ENCODE measurements at places on chromosomes 5 and 9.

DNA sequence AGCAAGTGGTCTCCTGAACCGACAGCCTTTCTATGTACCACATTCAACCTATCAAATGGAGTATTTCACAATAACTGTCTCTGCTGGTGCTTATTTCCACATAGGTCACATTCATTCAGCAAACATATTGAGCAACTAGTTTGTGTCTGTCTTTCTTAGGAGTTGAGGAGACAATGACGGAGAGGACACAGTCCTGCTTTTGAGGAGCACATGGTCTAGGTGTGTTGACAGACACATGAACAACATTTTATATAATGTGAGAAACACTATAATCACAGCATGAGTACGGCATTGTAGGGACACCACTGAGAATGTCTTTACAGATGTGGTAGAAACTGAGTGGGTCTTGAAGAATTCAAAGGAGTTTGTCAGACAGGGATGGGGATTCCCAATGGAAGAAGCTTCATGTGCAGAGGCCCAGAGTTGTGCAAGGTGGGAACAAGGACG lies 28.5 kb downstream of the NFIL3 start:
- DNase-seq = no peak

GRCh38 chr5:81425569-81425968 lies 31.6 kb upstream of the ACOT12 start:
- DNase-seq = peak; percentile 39

DNA sequence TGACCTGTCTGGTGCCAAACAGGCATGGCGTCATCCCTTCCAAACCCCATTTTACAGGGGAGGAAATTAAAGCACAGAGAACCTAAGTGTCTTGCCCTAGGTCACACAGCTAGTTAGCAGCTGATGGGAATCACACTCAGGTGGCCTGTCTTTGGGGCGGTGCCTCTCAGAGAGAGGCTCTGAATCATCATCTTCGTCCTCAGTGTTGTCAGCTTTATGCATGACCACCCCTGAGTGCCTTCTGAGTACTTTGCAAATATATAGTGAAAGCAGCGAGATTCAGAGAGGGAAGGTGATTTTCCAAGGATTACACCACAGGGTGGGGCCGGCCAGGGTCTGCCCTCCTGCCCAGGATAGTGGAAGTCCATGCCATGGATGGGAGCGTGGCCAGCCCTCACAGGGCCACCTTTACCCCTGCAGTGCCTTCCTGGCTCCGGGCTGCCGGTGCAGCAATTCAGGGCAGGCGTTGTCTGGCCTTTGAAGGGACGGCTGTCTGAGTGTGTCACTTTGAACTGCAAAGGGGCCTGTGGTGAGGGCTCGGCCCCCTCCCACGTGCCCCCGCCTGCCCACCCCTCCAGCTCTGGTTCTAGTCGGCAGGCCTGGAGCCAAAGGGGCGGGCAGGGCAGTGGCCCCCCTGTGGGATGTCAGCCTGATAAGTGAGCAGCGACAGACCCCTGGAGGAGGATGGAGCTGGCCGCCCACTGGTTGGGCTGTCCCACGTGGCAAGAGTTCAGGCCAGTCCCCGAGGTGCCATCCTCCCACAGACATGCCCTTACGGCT lies 16.9 kb downstream of the LMX1B start:
- DNase-seq = no peak

DNA sequence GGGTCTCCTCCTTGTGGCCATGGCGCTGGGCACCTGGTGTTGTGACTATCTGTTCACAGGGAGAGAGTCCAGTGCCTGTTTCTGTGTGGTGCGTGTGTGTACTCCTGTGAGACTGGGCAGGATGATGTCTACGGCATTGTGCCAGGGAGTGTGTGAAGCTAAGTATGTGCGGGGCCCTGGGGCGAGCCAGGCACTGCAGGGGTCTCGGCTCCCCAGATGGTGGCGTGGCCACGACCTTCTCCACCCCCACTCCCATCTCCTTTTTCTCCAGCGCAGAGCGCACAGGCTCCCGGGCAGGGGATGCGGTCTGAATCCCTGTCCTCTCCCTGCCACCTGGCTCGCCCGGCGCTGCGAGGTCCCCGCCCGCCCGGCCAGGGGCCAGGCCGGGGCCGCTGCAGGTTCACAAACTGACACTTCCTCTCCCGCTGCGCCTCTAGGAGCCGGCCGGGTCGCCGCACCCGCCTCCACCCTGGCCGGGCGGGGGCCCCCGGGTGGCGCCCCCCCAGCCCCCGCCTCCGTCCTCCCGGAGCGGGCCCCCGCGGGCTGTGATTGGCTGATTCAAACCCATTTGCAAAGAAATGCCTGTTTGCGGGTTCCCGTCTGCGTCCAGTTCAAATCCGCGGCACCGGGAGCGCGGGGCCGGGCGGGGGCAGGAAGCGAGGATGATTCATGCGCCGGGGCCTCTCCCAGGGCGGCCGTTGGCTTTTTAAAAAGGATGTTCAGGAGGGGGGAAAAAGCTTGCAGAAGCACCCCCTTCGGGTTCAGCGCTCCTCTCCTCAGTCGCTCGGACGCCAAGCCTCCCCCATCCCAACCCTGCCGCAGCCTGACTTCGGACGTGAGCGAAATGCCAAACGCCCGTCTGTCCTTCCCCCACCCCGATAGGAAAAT lies 790 bp downstream of the PHF19 start:
- DNase-seq = peak; percentile 57

DNA sequence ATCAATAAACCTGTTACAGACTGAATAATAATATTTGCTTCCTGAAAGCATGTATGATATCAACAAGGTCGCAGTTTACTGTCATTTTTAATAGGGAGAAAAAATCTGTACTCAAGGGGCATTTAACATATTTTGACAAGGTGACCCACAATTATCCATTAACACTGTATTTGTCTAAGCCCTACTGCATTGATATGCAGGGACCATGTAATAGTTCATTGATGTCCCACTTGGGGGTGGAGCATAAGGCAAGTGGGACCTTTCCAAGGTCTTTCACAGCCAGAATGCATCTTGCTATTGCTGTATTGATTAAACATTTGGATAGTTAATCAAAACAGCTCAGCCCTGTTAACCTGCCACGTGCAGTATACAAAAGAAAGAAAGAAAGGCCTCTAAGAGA lies 502.0 kb downstream of the NR2F1-AS1 start:
- DNase-seq = no peak

GRCh38 chr9:97555164-97555563 lies 53.7 kb downstream of the TMOD1 start:
- DNase-seq = no peak

DNA sequence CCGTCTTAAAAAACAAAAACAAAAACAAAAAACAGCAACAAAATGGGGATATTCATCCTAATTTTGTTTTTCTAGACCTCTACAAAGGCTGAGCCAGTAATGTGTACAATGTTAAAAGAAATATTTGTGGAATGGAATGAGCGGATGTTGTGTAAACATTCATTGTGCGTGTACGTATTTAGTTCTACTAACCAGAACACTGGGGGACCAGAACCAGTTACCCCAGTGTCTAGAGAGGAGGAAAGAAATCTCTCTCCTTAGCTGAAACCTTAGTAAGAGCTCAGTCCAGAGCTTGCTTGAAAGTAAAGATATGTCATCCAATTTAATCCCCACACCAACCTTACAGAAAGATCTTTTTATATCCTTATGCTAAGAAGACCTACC lies 106.7 kb upstream of the CPEB4 start:
- no peak for DNase-seq

DNA sequence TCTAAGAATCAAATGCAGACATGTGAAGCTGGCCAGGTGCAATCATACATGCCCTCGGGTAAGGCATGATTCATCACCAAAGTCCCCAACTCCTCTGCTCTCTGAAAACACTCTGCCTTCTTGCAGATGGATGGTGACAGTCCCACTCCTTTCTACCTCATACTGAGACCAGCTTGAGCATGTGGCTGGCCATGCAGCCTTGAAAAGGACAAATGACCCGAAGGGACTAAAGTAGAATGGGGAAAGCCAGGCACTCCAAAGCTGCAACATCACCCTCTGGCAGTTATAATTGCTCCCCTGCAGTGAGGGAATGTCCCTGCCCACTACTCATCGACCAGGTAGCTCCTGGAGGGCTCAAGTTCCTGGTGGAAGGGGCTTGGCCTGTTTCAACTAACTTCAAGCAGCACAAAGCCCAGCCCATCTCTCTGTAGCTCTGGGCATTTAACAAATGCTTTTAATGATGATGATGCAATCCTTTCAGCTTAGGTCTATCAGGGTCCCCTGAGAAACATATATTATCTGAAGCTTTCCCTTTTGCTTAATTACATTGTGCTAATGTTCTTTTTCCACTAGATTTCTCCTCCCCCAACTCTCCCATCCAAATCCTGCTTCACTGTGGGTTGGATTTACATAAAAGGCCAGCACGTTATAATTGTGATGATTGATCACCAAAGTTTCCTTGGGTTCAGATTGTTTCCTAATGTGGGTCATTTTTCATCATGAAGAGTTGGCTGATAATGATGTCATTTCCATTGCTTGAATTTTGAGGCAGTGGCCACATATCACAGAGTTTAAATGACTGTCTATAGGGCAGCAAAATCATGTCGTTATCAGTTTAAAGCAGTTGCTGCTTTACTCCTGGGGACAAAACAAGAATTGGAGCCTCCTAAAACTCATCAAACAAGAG lies 436.5 kb upstream of the SLC30A5 start:
- peak; percentile 67 for DNase-seq

DNA sequence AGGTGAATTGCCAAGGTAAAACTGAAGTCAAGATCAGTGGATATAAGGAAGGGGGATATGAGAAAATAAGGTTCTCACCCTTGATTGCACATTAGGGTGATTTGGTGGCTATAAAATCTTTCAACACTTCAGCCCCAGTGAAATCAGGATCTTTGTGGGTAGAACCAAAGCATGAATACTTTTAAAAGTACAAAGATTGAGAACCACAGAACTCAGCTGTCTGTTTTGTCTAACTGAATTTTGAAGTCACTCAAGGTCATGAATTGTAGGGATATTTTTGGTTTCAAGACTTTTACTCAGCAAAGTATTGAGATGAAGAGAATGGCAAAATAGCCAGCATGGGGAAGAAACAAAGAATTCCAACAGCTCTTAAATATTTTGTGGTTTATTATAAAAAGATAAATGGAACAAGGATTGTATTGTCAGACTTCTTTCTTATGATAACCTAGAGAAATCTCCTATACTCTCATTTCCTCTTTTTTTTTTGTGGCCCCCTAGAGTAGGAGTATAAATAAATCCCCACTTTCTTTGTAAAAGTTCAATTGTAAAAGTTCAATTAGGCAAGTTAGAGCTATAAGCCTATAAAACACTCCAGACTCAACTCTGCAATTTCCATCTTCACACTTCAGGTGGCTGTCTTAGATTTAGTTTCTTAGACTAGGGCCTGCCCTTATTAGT lies 272.9 kb downstream of the PDE4D start:
- DNase-seq = peak; percentile 53

GRCh38 chr5:7410936-7411511 lies 15.1 kb downstream of the ADCY2 start:
- DNase-seq = no peak

- DNase-seq = no peak
Observed at GRCh38 chr5:131167615-131168014, 2.6 kb upstream of the HINT1 start.

GRCh38 chr9:14524873-14525515 lies 168.2 kb downstream of the ZDHHC21 start:
- DNase-seq = no peak

DNA sequence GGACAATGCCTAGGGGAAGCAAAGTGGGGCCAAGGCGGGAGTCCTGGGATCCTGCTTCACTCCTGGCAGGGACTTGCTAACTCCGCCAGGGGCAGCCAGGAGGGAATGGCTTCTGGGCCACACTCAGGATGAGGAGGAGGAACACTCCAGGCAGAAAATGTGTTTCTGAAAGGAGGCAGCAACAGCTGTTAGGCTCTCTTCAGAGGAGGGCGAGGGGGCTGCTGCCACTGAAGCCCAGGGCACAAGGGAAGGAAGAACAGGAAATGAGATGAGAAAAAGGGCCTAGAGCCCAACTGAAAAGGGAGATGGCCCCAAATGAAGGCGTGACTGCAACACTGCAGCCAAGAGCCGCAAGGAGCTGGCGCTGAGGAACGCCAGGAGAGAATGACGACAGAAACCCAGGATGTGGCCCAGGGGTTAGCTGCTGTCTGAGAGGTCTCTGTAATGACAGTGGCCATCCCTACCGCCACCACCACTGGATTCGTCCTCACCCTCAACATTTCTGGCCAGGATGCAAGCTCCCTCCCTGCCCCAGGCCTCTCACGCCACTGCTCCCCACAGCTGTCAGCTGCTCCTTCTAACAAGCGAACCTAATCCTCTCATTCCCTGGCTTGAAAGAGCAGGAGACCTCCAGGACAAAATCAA lies 15.8 kb downstream of the PSMB7 start:
- DNase-seq = no peak

DNA sequence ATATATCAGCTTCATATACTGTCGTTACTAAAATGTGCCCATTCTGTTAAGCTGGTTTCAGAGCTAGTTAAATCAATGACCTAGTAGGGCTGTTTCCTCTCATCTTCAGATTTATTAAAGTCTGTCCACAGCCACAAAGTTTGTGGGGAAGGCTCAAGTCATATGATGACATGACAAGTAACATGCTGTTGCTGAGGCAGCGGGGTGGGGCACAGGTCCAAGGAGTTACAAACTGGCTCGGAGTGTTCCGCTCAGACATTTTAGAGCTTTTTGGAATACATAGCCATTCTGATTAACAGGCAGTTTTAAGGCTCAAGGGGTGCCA lies 2.7 kb upstream of the ANP32B start:
- no peak for DNase-seq

DNA sequence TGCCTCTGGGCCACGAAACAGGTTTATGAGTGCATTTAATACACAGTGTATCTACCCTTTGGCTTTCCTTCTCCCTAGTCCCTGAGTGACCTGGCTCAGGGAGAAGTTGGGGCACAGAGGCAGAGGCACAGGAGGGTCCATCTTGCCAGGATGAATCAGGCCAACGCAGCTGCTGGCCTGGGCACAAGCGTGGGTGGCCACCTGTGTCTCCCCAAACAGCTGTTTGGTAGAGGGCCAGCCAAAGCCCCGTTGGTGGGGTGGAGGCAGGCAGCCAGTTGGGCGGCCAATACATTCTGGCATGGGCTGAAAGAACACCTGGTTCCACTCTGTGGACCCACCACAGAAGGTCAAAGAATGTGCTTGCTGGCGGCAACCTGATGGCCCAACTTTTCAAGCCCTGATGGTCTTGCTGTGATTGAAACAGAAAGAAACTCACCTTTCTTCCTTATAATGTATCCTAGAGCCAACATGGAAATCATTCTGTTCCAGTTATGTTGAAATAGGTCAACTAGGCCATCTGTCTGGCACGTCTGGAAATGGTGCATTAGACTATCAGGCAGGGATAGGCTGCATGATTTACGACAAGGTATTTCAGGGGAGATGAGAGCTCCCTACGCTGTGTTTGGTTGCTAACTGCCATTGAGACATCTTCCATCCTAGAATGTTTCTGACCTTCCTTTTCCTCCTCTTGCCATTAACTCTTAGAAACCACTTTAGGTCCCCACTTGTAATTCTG lies 337.4 kb downstream of the ADAMTS6 start:
- DNase-seq = no peak
